SK-N-MC (cell line): ENCODE measurements at places on chromosomes 16 and 17.

DNA sequence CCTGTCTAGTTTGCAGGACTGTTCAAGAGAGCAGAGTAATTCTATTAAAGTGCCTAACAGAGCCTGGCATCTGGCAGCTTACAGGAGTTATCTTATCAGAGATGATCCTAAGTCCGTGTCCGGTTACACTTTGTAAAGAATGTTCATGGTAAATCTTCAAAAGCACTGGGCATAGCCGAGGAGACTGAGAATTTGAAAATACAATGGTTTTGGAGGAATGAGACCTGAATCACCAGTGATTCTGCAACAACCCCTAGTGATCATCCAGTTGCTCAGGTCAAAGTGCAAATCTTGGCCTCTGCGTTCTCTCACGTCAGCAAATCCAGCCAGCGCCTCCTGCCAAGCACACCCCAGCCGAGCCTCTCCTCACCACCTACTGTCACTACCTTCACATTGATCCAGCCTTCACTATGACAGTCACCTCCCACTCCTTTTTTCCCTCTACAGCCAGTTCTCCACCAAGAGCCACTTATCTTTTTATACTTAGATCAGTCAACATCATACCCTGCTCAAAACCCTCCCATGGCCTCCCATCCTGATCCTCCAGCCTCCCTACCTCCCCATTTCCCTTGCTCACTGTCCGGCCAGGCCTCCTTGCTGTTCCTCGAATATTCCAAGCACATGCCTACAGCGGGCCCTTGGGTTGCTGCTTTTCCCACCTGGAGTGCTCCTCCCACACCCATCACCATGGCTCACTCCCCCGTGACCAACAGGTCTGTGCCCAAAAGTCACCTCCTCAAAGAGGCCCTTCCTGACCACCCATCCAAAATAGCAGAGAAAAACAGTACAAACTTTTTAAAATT lies 57.4 kb upstream of the ERN1 start:
- DNase-seq: no peak

DNA sequence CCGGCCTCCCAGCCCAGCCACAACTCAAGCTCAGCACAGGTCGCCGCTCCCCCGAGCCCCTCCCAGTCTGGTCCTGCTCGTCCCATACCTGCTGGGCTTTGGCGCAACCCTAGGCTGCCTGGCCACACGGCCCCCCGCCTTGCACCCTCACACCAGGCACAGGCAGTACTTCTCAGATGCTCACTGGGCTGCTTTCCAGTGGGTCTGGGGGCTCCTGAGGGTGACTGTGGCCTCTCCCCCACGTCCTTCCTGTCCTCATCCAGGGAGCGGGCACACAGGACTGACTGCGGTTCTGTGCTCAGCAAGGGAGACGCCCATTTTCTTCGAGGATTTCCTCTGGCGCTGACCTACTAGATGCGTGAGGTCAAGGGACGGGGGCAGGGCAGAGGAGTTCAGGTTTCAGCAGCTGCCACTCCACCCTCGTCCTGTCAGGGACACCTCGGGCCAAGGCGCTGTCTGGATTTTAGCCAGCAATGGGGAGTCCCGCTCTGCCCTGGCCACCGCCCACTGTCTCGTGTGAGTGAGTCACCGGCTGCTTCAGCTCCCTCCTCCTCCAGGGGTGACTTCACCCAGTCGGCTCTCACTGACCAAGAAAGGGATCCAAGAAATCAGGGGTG lies 115.8 kb downstream of the NPIPB11 start:
- DNase-seq: no peak

DNA sequence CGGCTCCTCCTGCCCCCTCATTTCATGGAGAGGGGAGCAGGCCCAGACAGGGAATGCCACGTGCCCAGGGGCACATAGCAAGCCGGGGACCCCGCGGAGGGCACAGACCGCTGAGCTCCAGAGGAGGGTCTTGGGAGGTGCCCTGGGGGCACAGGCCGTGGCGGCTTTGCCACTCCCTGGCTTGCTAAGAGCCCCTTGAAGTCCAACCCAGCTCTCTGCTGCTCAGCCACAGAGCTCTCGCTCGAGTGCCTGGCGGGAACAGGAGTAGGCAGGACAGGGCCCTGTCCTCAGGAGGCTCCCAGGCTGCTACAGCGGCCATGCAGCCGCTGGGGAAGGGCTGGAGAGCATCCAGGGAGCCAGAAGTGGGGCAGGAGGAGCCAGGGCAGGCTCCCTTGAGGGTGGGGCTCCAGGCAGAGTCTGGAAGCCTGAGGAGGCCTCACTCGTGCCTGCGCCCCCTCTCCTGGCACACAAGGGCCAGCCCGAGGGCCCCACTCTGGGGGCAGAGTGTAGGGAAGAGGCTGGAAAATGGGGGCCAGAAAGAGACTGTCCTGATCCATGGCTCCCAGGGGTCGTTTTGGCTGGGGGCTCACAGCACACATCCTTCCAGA lies 4.4 kb upstream of the RAB26 start:
- DNase-seq: no peak

DNA sequence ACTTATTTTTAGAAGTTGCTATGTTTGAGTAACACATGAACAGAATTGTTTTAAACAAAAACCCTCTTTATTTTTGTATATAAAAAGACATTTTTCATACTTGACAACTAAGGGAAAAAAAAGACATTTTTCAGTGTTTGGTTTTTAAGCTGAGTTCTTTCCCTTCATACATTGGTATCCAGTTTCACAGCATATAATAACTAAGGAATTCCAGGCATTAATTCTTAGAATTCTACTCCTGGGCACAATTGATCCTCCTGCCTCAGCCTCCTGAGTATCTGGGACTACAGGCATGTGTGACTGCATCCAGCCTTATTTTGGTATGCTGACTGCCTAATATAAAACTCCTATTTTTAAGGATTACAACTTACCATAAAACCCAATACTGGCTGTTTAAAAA lies 8.4 kb downstream of the FBXO47 start:
- no peak for DNase-seq

DNA sequence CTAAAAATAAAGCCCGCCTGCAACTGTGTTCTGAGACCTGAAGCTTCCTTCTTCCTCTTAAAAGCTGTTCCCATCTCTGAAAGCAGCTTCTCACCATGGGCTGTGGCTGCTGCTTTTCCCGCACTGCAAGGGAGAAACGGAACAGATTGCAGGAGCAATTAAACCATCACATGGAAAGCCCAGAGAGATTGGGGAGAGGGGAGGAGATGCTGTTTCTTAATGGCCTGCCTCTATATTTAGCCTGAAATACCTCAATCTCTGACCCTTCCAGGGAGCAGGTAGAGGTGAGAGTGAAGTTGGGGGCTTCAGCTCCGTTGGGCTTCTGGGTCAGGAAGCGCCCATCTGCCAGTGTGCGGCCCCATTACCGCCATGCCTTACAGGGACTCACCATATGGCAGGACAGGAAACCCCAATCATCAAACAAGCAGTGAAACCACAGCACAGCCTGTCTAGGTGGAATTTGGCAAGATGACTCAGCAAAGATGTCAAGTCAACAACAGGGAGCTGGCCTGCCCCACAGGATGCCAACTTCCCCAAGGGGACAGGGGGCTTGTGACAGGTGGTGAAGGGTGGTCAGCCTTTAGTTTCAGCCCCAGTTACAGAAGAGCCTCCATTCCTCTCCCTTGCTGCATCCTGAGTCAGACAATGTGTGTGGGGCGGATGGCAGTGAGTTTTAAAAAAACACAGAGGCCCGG lies 286.6 kb upstream of the CCL2 start:
- no peak for DNase-seq

DNA sequence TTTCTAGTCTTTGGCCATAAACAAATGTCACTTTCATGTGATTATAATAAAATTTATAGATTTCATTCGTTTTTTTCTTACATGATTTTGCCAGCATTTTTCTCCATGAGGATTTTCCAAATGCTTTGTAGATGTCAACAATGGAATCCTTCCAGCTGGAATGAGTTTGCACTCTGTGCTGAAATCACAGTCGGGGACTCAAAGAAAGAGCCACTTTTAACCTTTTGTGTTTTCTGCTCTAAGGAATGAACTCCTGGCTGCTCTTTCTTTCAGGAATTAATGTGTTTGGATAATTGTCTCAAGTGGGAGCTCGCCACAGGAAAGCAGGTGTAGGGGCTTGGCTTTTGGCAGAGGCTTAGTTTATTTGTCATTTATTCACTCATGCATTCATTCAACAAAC lies 372.3 kb upstream of the SALL1 start:
- no peak for DNase-seq

DNA sequence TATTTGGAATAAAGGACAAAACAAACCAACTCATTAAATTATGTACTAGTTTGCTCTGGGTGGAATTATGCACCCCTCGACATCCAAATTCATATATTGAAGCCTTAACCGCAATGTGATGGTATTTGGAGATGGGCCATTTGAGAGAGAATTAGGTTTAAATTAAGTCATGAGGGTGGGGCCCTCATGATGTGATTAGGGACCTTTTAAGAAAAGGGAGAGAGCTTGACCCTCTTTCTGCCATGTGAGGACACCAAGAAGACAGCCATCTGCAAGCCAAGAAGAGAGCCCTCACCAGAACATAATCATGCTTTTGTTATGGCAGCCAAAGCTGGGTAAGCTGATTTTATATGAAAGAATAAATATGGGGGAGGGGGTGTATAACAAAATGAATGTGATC lies 2.0 kb downstream of the C16orf87 start:
- DNase-seq: no peak

- no peak for DNase-seq
These were observed 71.2 kb downstream of the PCTP start for GRCh38 chr17:55822028-55822427.

- DNase-seq: no peak
These were observed 2.9 kb upstream of the MEIOB start for GRCh38 chr16:1874854-1875253.

DNA sequence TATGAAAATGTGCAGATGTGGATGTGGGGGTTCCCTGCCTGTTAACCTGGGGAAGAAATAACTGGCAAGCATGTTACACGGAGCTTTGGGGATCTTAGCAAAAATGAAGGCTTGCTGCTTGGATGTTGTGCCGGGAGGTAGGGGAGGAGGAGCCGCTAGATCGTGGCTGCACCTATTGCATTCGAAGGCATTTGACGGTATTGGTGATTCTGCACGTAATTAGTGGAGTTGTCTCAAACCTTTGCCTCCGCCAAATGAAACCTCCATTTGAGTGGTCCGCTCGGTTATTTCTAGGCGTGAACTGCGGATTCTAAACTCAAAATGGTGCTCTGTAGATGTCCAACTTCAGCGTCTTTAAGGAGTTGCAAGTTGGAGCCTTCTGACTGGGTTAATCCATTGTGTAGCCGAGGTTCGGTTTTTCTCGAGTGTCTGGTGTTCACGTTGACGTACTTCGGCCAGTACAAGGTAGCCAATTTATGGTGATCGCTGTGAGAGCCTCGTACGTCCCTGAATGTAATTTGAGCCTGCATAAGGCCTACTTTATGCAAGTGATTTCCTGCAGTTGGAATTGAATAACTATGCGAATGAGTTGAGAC lies 1.5 kb downstream of the TNRC6C start:
- DNase-seq: no peak

GRCh38 chr17:34283571-34283970 lies 2.0 kb upstream of the CCL11 start:
- no peak for DNase-seq

DNA sequence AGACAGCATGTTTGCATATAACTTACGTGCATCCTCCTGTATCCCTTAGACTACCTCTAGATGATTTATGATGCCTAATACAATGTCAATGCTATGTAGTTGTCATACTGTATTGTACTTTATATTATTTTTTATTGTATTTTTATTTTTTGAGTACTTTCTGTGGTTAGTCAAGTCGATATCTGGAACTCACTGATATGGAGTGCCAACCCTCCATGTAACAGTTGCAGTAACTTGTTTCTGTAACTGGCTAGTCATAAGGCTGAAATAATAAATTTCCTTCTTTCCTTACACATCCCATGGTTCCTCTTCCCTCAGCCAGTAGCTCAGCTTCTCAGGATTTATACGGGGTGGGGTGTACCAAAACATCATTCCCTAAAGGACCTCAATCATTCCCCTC lies 23.5 kb downstream of the MPHOSPH6 start:
- DNase-seq: no peak

DNA sequence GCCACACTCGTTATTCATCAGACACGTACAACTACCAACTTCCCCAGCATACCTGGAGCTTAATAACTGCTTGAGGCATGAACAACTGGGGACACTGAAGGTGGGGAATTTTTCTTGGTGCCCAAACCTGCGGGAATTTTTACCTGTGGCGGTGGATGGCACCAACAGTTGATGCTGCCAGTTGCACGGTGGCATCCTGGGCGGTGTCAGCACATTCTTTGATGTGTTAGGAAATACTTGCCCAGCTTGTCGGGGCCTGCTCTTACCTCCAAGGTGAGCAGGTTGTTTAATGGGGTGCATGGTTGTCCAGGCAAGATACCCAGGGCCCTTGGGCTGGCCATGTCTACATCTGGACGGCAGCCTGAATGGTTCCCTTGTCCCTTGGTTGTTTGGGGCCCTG lies 79.6 kb downstream of the CRISPLD2 start:
- no peak for DNase-seq

- DNase-seq: no peak
These were observed 208.8 kb downstream of the CCDC182 start for GRCh38 chr17:57536289-57536688.

- no peak for DNase-seq
These were observed 40.4 kb downstream of the TMEM132E start for GRCh38 chr17:34619687-34620217.

DNA sequence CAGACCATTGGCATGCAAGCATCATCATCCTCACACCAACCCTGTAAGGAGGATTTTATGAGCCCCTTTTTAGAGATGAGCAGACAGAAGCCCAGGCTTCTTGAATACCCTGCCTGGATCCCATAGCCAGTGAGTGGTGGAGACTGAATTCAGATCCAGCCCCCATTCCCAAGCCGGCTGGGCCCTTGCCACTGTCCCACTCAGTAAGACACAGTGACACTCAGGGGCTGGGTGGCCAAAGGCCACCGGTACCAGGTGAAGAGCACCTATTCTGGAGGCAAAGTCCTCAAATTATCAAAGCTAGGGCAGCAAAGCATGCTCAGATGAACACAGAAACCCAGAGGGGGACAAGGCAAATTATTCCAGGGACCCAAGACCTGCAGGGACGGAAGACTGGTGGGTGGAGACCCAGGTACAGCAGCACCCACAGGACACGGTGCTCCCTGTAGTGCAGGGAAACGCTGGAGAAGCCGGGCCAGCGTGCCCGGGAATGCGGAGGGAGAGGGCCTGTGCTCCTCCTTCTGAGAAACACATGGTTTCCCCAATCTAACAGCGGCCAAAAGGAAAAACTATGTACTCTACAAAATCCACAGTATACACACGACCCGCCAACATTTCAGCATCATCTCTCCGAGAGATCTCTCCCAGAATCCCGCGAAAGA lies 33.2 kb upstream of the CRHR1 start:
- no peak for DNase-seq

GRCh38 chr17:17714261-17714866 lies 33.1 kb downstream of the RAI1 start:
- no peak for DNase-seq
